ENCODE measurements at places on chromosomes 2 and 18. TPM values are rescaled to one million over a fixed set of nuclear protein-coding genes. Genes with fewer than 3 reads are reported as not detected.
A peak's percentile ranks its signal among the peaks of the same experiment; 100 is the strongest.

Gene TNFAIP6
- 0.75 TPM for total RNA-seq

DNA sequence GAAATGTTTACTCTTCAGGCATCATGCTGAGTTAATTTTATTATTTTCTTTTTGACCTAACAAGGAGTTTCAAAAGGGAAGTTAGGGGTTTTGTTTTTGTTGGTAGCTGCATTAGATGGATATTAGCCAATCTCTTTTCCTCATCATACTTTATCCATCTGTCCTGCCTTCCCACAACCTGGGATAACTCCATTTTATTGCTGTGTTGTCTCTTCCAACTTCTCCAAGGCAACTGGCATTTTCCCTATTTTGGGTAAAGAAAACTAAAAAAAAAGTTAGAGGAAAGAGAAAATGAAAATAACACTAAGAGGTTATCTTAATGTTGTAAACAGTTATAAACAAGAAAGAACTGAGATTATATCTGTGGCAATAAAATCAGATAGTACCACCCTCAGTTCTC is 147.0 kb downstream of the PID1 start:
- H3K4me3 ChIP-seq: no peak overlapping the region
- H3K27me3 ChIP-seq: no peaks in the 10 kb centered on the region
- H3K27ac ChIP-seq: no peak overlapping the region

DNA sequence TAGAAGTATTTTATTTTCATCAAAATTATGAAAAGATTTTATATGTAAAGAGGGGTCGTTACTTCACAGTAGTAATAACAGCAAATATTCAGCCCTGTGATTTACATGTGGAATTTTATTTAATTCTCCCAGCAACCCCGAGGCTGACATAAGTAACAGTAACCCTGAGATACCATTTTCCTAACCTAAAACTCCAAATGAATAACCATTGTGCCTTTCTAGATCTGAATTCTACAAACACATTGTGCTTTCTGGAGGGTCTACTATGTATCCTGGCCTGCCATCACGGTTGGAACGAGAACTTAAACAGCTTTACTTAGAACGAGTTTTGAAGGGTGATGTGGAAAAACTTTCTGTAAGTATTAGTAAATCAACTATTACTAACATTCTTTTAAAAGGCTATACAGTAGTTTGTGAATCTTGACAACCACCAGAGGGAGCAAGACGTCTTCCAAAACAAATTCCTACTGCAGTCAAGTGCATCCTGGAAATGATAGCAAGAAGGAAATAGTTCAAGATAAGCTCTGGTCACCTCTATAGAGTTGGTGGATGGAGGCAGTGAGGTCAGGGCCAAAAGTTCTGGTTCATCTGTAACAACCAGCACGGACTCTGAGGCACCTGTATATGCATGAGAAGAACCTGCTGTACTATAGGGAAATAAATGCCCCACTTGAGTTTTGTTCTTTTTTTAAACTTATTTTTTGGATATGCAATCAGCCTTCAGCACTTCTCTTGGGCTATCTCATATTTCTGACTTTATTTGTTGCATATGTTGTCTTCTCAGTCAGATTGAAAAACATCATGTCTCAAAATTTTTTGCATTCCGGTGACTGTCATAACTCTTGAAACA is 37.4 kb downstream of the ACTR2 start:
- no peak overlapping the region for H3K27ac ChIP-seq
- H3K4me1 ChIP-seq: peaks cover 20% of the 10 kb centered on the region
- DNase-seq: no peak
- H3K27me3 ChIP-seq: no peaks in the 10 kb centered on the region
- H3K4me3 ChIP-seq: no peak overlapping the region

- DNase-seq: no peak
- H3K27me3 ChIP-seq: no peaks in the 10 kb centered on the region
- no peak overlapping the region for H3K27ac ChIP-seq
- peaks cover 17% of the 10 kb centered on the region for H3K4me1 ChIP-seq
- peaks cover 5% of the 10 kb centered on the region for H3K36me3 ChIP-seq
Observed at GRCh38 chr2:223019390-223019930, 32.5 kb upstream of the KCNE4 start.

- H3K27me3 ChIP-seq: no peaks in the 10 kb centered on the region
- peaks cover 19% of the 10 kb centered on the region for H3K4me1 ChIP-seq
- peaks cover 15% of the 10 kb centered on the region for H3K36me3 ChIP-seq
- no peak overlapping the region for H3K27ac ChIP-seq
- no peak overlapping the region for H3K4me3 ChIP-seq
- no peak for DNase-seq
Observed at GRCh38 chr2:69166812-69167468, 154.0 kb downstream of the ANTXR1 start.

GRCh38 chr2:203873921-203874631 is 6.5 kb downstream of the CTLA4 start:
- no peaks in the 10 kb centered on the region for H3K36me3 ChIP-seq
- H3K4me1 ChIP-seq: peaks cover 13% of the 10 kb centered on the region
- H3K27me3 ChIP-seq: no peaks in the 10 kb centered on the region

Gene SPR
- total RNA-seq: 6.3 TPM

DNA sequence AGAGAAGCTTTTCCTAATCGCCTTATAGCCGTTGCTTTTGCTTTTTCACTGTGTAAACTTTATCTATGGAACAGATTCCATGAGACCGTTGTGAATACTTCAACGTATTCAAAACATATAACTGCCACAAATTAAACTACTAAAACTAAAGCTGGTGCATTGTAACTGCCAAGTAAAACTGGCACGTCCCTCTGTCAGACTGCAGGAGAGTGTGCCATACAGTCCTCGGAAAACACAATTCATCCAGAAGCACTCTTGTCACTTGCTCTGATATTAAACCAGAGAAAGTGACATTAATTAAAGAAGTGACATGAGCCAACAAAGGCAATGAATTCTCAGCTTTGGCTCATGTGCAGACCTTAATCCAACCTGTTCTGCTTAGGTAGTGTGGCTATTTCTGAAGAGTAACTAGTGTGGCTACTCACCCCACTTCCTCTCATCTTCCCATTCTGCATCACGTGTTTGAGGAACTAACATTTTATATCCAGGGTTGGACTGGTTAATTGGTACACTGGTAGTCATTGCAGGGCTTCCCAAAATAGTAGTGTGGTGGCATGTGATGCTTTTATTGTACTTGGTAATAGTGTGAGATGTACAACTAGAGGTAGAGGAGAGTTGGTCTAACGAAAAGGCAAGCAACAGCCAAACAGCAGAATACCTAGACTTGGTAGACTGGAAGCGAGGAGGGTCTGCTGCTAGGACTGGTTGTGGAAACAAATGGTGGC is 9.7 kb downstream of the VRK2 start:
- no peak for DNase-seq
- H3K4me3 ChIP-seq: no peak overlapping the region
- no peak overlapping the region for H3K27ac ChIP-seq

Gene CPLX4
- not detected for total RNA-seq

Gene UGT1A8
- not detected for total RNA-seq

DNA sequence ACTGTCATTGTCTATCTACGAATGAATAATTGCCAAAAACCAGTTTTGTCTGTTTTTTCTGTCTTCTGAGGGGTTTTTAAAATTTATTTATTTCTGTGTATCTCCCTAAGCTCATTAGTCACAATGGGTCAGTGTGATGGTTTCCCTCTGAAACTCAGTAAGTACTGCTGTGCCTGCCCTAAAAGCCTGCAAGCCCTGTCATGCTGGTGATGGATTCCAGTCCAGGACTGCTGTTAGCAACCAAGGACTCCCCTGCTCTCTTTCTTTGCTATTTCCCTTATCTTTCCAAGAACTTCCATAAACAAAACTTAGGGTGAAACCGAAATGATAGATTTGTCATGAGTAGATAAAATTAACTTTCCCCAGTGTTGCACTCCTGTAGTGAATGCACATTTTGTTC is 11.8 kb upstream of the DSG2 start:
- DNase-seq: no peak
- no peak overlapping the region for H3K4me3 ChIP-seq
- no peak overlapping the region for H3K27ac ChIP-seq
- no peaks in the 10 kb centered on the region for H3K27me3 ChIP-seq

Gene MC4R
- 0.19 TPM for total RNA-seq

DNA sequence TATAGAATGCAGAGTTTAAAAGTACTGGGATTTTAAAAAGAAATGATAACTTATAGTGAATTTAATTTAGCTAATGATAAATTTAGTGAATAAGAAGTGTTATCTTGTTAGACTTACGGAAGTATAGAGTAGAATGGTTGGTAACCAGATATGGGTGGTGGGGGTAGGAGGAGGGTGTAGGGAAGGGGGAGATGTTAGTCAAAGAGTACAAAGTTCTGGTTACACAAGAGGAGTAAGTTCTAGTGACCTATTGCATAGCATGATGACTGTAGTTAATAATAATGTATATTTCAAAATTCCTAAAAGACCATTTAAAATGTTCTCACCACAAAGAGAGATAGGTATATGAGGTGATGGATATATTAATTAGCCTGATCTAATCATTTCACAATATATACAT is 184.8 kb upstream of the STON1 start:
- peaks cover 14% of the 10 kb centered on the region for H3K4me1 ChIP-seq
- H3K27ac ChIP-seq: no peak overlapping the region
- no peak for DNase-seq
- H3K36me3 ChIP-seq: peaks cover 43% of the 10 kb centered on the region

- DNase-seq: no peak
- H3K4me3 ChIP-seq: no peak overlapping the region
- H3K4me1 ChIP-seq: peaks cover under 1% of the 10 kb centered on the region
- H3K36me3 ChIP-seq: peaks cover 2% of the 10 kb centered on the region
- H3K27ac ChIP-seq: no peak overlapping the region
Observed at GRCh38 chr2:134296301-134296700, 42.4 kb downstream of the MGAT5 start.

GRCh38 chr2:45541450-45541849 is 69.6 kb downstream of the SRBD1 start:
- peaks cover 32% of the 10 kb centered on the region for H3K36me3 ChIP-seq
- H3K4me1 ChIP-seq: no peaks in the 10 kb centered on the region
- no peak overlapping the region for H3K4me3 ChIP-seq
- no peaks in the 10 kb centered on the region for H3K27me3 ChIP-seq
- no peak overlapping the region for H3K27ac ChIP-seq

Gene ASIC4
- 1.0 TPM for total RNA-seq

DNA sequence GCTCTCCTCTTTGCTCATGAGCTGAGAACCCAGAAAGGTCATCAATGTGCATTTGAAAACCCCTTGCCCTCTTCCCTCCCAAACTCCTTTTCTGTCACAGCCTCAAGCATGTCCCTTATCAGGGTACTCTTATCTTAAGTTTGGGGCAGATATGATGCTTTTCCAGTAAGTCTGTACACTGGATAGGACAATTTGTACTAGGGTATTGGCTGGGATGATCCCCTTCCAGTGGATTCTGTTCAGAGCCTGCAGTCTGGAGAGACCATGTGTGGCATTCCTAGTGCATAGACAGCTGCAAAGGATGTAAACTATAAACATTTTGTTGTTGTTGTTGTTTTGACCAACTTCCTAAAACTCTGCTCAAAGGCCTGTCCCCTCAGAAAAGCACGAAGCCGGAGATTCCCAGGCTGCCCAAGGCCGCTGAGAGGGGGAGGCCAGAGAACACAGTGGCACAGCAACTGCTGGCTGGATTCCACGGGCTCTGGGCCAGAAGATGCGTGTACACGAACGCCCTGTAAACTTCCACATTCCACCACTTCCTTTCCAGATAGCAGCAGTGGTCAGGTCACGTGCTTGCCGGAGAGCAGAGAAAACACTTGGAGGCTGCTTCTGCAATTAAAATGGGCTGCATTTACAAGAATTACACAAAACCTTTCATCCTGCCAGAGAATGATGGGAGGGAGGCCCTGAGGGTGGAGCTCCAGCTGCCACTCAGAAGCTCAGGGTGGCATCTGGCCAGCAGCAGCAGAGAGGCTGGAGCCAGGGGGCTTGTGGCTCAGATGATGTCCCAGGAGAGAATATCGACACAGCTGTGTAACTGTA is 42.1 kb downstream of the BMP10 start:
- H3K36me3 ChIP-seq: peaks cover 1% of the 10 kb centered on the region
- H3K4me1 ChIP-seq: peaks cover 20% of the 10 kb centered on the region
- no peak for DNase-seq
- no peak overlapping the region for H3K4me3 ChIP-seq
- H3K27ac ChIP-seq: no peak overlapping the region

Gene UGT1A3
- not detected for total RNA-seq

- peaks cover 61% of the 10 kb centered on the region for H3K4me1 ChIP-seq
- peak overlapping the region; percentile 84 for H3K4me3 ChIP-seq
- peak; percentile 73 for DNase-seq
- peaks cover 3% of the 10 kb centered on the region for H3K36me3 ChIP-seq
- no peaks in the 10 kb centered on the region for H3K27me3 ChIP-seq
Observed at GRCh38 chr18:48859311-48860268, 91.2 kb downstream of the SMAD7 start.

DNA sequence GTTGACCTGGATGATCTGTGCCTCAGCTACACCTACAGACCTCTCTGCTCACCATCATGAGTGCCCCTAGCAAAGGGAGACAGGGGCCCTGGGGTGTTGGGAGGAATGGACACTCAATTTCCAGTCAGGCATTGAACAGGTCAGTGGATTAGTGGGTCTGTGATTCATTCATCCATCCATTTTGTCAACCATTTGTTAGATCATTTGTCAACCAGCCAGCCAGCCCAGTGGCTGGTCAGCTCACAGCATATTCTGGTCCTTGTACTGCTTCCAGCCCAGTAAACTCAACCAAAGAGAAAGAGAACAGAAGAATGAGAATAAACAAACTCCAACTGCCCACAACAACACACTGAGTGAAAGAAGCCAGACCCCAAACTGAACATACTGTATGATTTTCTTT is 4.6 kb upstream of the KLF11 start:
- H3K27me3 ChIP-seq: peaks cover 23% of the 10 kb centered on the region
- peaks cover 14% of the 10 kb centered on the region for H3K4me1 ChIP-seq
- no peaks in the 10 kb centered on the region for H3K36me3 ChIP-seq
- H3K4me3 ChIP-seq: no peak overlapping the region

- H3K27ac ChIP-seq: no peak overlapping the region
- no peaks in the 10 kb centered on the region for H3K36me3 ChIP-seq
- peaks cover 36% of the 10 kb centered on the region for H3K4me1 ChIP-seq
- no peak for DNase-seq
Observed at GRCh38 chr2:178225006-178225805, 30.9 kb downstream of the OSBPL6 start.

Gene ZNF521
- 86.1 TPM for total RNA-seq

Gene CD8B
- total RNA-seq: not detected

Data from neural crest cell (in vitro differentiated cells).